Cerebellar nuclear complex (tissue), 1 donor: ENCODE measurements at places on chromosomes 6 and 20.

DNA sequence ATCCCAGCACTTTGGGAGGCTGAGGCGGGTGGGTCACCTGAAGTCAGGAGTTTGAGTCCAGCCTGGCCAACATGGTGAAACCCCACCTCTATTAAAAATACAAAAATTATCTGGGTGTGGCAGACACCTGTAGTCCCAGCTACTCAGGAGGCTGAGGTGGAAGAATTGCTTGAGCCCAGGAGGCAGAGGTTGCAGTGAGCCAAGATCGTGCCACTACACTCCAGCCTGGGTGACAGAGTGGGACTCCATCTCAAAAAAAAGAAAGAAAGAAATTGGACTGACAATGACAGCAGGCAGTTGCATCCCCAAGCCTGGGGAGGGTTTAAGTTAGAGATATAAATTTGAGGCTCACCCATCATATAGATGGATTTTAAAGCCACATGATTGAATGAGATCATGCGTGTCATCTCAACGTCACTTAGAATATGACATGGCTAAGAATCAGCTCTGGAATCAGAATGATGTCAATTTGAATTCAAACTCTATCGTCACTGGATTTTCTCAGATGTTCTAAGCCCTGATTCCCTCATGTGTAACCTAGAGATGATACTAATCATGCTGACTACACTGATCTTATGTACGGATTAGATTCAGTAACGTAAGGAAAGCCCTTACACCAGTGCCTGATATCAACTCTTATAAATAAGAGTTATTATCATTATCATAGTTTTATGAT is 534.0 kb upstream of the JARID2 start:
- no peak for DNase-seq

GRCh38 chr6:161557333-161558107 is 283.7 kb upstream of the AGPAT4 start:
- no peak for DNase-seq

GRCh38 chr6:106114492-106114891 is 28.4 kb downstream of the PRDM1 start:
- no peak for DNase-seq

DNA sequence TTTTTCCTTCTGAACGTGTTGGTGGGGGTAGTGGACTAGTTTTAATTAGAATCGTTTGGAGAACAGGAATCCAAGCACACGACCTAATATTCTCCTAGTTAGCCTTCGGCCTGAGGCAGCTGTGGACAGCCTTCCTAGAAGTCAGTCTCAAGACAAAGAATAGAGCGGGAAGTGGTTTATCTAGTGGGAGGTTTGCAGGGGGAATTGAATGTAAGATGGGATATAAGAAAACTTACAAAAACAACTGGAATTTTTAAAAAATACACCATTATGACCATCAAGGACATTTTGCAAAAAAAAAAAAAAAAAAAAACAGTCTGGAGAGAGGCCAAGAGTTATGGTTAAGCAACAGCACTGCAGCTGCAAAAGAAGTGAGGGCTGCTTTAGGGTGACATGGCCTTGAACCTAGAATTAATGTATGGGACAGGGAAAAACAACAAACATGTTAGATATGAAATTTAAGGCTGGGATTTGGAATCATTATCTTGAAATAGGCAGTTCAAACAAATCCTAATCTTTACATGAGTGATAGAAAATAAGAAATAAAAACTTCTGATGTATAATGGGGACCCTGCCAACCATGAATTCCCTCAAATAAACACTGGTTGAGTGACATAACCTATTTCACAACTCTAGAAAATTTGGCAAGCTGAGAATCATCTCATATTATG is 40.2 kb downstream of the PLAGL1 start:
- no peak for DNase-seq

GRCh38 chr20:39381595-39381994 is 419.5 kb downstream of the DHX35 start:
- no peak for DNase-seq

DNA sequence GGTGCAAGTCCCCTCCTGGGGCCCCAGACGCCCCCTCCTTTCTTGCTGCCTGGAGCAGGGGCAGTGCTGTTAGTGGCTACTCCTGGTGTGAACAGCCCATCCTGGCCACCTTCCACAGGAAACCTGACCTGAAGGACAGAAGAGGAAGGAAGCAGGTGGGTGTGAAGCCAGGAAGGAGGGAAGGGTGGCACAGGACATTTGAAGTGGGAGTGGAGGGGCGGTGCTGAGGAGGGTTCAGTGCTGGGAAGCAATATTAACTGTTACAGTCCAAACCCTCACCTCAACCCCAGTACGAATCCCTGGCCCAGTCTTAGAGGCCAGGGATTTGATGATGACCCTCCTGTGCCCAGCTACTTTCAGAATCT is 766 bp downstream of the PRICKLE4 start:
- no peak for DNase-seq

- no peak for DNase-seq
Measured at GRCh38 chr6:6682225-6682624, 93.7 kb downstream of the LY86 start.

DNA sequence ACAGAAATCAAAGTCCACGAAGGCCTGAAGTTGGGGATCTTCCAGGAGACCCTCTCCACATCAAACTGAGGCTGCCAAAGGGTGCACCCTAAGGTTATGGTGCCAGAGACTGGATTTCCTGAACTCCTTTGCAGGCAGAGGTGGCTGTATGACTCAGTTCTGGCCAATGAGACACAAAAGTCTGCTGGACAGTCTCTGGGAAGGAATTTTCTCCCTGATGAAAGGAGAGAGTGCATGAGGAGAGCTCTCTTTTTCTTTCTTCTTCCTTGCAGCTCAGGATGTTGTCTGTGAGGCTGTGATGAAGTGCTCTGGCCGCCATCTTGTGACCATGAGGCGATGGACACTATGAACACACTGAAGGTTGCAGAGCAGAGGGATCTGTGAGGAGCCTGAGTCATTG is 85.2 kb downstream of the MDGA1 start:
- DNase-seq = no peak

DNA sequence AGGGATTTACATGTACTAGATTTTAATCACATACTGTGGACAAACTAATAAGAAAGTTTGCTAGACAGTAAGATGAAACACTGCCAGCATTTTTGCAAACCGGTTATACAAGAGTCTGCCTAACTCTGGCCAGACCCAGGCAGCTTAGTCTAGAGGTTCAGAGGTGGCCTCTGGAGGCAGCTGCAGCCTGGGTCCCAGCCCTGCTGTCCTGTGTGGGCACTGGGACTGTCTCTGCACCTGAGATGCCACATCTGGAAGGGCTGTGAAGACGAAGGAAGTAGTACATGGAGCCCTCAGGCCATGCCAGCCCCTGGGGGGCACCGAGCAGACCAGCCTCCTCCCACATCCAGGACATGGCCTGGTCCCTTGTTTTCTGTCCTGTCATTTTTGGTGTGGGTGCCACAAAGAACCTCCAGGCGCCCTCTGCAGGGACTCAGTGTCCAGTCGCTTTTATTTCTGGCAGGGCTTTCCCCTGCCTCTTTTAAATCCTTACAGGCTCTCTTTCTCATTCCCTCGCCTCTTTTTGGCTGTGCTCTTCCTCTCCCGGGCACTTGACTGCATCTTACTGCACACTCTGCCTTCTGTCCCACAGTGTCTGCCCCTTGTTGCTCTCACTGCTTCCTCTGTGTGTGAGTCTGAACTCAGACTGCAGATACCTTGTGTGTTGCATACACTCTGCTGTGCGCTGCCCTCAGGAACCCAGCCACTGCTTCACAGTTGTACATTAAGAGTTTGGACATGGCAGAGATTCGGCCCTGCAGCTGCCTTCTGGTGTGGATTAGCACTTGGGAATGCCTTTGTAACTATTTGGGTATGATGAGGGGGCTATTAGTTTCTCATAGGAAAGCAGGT is 216.7 kb downstream of the ZDHHC14 start:
- no peak for DNase-seq

DNA sequence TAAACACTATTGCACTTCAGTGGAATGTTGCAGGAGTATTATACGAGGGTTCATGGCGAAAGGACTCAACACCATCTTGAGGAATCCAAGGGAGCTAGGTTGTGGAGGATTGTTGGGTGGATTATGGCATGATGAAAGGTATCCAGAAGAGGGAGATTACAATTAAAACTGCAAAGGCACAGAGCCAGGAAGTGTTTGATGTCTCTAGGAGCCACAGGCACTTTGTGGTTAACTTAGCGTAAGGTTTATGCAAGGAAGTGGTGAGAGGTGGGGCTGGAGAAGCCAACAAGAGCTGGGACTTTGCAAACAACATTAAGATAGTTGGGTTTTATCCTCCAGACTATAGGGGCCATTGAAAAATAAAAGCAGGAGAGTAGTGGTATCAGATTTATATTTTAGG is 86.6 kb upstream of the TPD52L1 start:
- no peak for DNase-seq

DNA sequence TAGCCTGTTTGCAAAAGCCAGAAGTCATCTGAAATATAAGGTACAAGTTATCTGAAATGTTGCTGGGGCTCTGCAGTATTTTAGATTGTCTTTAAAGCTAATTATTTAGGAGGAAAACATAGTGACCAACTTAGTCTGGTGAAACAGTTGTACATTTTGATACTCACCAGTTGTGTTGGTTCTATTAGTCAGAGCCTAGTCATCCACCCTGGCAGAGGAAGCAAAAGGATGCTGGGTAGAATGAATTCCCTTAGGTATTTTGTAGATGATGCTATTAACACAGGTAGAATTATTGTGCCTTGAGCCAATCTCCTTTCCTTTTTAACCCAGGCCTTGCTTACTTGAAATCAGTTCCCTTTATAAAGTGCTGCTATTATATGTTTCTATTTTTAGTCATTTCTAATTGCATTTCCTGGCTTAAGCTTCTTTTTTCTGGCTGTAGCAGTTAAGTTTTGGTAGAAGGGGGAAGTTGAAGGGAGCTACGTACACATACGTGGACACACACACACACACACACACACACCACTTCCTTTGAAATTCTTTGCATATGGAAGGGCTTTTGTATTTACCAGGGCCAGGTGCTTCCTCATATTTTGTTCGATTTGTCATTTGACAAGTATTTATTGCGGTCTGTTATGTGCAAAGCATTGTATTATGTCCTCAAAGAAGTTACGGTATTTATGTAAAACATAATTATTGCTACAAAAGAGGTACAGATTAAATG is 82.4 kb downstream of the RTN4IP1 start:
- no peak for DNase-seq

DNA sequence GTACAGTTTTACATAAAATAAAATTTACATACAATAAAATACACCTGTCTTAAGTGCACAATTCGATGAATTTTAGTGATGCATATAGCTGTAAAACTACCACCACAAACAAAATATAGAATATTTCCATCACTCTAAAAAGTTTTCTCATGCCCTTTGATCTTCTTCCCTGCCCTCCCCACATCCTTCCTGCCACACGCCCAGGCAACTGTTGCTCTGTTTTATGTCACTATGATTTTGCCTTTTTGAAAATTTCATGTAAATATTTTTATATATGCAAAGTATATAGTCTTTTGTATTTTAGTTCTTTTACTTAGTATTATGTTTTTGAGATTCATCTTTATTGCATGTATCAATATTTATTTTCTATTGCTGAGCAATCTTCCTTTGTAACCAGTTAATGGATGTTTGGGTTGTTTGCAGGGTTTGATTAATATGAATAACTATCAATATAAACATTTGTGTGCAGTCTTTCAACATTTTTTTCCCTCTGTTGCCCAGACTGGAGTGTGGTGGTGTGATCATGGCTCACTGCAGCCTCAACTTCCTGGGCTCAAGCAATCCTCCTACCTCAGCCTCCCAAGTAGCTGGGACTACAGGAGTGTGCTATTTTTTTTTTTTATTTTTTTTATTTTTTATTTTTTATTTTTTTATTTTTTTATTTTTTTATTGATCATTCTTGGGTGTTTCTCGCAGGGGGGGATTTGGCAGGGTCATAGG is 23.8 kb upstream of the SAMHD1 start:
- no peak for DNase-seq

DNA sequence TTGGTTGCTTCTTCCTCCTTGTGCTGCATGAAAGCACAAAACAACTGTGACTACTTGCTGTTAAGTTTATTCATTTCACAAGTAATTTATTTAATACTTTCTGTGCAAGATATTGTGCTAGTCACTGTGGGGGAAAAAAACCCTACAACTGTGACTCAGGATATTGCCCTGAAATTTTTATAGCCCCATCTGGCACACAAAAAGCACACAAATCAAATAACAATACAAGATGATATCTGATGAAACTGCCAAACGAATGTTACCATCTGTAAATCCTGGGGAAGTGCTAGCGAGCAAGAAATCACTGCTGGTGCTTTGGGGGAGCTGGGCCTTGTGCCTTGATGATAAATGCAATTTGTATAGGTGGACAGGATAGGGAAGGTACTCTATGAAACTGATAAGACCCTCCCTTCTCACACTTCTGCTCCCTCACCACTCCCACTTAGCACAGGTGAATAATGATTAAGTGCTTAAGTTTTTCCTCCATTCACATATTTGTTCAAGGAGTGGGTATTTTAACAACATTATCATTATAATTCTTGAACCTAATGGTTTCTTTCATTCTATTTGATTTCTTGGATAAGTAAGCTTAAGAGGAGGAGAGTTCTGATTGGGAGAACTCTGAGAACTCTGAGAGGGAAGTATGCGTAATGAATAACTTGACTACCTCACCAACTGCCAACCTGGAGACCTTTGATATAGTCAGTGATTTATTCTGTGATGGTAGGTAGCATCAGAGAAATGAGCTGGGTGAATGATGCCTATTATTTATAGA is 115.3 kb downstream of the RTN4IP1 start:
- DNase-seq = no peak

DNA sequence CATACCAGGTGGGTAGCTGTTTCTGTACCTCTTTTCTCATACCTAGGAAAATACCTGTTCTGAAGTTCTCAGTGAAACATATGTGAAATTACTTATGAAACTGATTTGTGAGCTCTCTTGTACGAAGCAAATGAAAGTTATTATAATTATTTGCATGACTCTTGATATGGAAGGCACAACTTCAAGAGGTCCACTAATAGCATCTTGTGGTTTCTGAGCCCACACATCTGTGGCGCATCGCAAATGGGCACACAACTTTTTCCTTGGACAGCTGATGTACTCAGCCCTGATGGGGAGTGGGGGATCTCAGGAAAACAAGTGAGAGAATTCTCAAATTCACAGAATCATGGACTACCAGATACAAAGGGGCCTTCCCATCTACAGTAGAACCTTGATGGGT is 432.3 kb downstream of the CD83 start:
- DNase-seq = no peak

GRCh38 chr6:34120953-34121675 is 24.8 kb downstream of the GRM4 start:
- DNase-seq = no peak

GRCh38 chr6:134002821-134003220 is 49.6 kb downstream of the SLC2A12 start:
- DNase-seq = no peak

DNA sequence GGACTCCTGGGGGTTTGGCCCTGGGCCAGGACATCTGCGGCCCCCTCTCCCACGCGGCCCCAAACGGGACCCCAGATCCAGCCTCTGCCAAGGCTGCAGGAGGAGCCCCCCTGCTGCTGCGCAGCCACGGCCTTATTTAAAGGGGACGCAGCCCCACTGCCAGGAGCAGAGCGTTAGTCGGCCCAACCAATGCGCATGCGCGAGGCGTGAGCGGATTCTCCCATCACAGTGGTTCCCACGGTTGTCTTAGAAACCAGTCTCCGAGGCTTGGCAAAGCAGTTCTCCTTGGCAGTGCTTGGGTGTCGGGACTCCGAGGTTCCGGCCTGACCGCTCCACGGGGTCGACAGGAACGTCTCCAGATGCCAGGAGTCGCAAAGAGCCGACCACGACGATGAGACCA is 288.3 kb upstream of the ZNF337 start:
- DNase-seq = peak; percentile 14
